ENCODE measurements at places on chromosomes 13 and 19.

- DNase-seq, result no peak
Measured at GRCh38 chr13:51041126-51041525, 69.9 kb downstream of the C13orf42 start.

DNA sequence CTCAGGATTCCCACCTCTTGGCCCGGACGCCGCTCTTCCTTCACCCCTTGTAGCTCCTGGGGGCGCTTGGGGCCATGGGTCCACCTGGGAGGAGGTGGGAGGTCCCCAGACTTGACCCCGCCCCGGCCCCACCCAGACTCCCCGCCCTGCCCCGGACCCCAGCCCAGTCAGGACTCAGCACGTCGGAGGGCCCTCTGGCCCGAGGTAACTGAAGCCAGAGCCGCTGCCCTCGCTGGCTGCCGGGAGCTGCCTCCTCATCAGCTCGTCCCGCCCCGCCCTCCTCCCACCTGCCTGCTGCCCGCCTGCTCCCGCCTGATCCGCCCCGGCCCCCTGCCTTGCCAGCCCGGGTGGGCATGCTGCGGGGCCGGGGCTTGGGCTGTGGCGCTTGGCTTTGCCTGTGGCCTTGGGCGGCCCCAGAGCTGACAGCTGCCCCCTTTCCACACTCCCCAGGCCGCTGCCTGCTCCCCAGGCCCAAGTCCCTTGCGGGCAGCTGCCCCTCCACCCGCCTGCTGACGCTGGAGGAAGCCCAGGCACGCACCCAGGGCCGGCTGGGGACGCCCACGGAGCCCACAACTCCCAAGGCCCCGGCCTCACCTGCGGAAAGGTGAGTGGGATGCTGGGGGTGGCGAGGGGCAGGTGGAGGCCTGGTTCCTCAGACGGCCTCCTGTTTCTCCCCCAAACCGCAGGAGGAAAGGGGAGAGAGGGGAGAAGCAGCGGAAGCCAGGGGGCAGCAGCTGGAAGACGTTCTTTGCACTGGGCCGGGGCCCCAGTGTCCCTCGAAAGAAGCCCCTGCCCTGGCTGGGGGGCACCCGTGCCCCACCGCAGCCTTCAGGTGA is 9.4 kb downstream of the ARHGAP33 start:
- no peak for DNase-seq

DNA sequence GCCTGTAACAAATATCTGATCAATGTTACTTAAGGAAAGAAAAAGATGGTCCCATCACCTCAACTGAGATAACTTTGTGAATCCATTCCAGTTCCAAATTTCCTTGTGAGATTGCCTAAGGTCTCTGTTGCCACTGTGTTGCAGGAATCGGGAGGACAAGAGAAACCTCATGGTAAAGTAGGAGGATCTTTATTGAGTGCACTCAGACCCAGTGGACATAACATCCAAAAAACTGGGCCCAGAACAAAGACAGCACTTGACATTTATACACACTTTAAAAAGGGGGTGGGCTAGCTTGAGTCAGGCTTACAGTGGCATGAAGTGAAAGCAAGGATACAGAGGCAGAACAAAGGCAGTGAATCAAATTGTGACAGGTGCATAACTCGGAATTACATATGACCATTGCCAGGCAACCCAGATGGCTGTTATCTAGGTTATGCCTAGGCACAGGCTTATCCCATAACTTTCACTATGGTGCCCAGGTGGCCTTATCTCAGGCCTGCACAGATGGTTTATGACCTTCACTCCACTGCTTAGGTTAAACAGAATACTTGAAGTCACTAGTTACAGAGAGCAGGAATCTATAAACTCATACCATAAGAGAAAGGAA is 459.4 kb upstream of the PCDH20 start:
- DNase-seq, result no peak

DNA sequence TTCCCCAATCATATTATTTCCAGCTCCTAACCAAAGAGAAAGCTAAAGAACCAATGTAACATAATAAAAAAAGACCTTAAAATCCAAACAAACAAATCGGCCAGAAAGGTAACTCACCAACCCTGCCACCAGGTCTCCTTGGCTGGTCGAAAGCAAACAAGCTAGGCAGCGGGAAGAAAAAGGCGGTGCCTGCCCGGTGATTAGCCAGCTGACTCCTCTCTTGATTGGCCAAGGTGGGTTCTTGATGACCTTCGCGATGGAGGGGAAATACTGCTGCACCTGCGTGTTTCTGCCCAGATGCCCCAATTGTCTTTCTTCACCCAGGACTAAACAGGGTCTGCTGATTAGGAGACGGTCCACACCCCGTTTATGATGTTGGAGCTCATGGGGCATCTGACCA is at the start of gene NLRP11:
TSS of gene NLRP11 (minus strand) at position 154 of the 400 bp plus-strand sequence. CDS start 13,825 bp downstream, outside the sequence.
- no peak for DNase-seq

GRCh38 chr13:97043302-97043701 is 49.0 kb upstream of the OXGR1 start:
- DNase-seq, result no peak

GRCh38 chr19:34409189-34410164 is 5.3 kb downstream of the PDCD2L start:
- no peak for DNase-seq

DNA sequence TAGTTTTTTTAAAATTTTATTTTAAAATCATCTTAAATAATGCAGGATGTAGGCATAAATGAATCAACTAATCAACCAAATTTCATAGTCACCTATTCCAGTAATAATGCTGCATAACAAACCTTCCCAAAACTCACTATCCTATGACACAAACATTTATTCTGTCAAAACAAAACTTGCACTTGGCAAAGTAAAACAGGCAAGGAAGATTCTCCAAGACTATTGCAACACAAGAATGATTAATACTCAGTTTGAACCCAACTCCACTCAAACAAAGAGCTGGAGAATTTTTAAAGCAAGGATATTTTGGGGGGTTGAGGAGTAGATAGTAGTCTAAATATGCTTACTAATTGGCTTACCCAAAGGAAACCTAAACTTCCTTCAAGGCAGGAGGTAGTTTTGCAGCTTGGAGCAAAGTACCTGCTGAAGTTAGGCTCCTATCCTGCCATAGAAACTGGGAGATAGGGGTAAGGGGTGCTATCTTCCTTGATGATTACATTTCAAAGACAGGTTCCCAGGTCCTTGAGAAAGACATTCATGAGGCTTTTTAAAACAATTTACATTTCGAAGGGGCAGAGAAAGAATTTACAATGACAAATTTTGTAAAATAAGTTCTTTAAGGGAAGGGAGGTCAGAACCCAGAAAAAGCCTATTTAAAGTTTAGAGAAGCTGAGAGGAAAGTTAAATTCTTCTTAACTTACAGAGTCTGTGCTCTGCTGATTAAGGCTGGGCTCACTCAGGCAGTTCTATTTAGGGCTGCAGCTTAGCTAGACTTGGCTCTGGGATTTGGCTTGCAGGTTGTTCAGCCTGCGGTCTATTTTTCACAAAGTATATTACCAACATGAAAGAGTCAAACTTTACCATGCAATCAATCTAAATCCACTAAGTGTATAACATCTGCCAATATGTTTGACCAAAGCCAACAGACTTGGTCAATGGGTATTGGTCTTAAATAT is 549.0 kb downstream of the KCTD12 start:
- no peak for DNase-seq

DNA sequence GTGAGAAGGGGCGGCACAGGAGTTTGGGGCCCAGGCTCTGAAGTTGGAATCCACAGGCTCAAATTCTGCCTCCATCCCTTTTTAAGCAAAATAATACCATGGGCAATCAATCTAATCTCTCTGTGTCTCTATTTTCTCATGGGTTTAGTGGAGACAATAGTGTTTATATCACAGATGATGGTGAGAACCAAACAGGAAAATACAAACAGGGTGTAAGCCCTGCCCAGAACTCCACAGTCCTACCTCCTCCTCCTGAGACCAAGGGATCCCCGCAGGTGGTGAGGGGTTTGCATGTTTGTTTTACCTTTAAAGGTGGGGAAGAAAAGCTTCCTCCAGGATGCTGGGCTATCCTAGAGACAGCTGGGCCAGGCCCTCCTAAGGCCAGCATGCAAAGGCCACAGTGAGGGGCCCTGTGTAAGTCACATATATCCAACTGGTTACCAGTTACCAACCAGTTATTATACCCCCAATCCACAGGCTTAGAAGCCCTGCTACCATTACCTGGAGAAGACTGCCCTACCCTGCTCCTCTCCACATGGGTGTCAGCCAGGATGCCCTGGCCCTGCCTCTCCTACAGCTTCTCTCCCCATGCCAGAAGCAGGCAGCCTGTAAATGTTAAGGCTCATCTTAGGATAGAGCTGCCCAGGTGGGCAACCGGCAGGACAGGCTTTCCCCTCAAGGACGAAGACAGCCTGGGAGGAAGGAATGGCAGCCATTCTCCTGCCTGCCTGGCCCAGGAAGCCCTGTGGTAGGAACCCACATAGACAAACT is 658.4 kb downstream of the UQCRFS1 start:
- no peak for DNase-seq

GRCh38 chr19:11092181-11092538 is 2.9 kb downstream of the LDLR start:
- no peak for DNase-seq

DNA sequence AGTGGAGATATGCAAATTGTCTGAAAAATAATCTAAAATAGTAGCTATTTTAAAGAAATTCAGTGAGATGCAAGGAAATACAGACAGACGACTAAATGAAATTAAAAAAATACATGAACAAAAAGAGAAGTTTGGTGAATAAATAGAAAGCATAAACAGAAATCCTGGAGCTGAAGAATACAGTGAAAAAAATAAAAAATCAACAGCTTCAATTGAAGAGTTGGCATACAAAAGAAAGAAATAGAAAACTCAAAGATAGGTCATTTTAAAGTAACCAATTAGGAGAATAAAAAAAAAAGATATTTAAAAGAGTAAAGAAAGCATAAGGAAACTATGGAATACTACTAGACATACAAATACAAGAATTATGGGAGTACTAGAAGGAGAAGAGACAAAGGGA is 2191.5 kb upstream of the PCDH20 start:
- no peak for DNase-seq

DNA sequence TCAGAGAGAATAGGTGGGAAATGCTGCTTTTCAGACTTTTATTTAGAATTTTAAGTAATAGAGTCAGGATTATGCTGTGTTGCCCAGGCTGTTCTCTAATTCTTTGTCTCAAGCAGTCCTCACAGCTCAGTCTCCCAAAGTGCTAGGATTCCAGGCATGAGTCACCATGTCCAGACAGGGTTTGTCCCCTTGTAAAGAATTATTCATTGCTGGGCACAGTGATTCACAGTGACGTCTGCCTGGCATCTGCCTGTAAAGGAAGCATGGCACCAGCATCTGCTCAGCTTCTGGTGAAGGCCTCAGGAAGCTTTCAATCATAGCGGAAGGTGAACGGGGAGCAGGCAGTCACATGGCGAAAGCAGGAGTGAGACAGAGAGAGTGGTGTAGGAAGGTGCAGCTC is 17.7 kb downstream of the ZNF763 start:
- no peak for DNase-seq

DNA sequence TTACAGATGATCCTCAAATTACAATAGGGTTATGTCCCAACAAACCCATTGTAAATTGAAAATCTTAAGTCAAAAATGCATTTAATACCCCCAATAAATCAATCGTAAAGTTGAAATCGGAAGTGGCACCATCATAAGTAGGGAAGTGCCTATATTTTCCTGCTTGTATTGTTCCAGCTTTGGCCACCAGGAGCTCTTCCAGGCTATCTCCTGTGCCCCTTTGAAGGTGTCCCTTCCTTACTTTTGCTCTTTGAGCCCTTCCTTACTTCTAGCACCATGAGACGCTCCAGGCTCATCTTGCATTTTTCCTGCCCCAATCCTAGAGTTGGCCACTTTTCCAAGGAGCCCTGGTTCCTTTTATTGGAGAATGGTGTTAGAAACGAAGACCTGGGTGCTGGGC is 163.0 kb upstream of the TSC22D1 start:
- DNase-seq, result no peak

- no peak for DNase-seq
Measured at GRCh38 chr19:35009424-35010415, 9.6 kb downstream of the GRAMD1A start.

All from cortex of kidney (tissue), 1 donor.